ENCODE measurements at places on chromosomes 1 and 21. TPM values are rescaled to one million over a fixed set of nuclear protein-coding genes. Genes with fewer than 3 reads are reported as not detected.

DNA sequence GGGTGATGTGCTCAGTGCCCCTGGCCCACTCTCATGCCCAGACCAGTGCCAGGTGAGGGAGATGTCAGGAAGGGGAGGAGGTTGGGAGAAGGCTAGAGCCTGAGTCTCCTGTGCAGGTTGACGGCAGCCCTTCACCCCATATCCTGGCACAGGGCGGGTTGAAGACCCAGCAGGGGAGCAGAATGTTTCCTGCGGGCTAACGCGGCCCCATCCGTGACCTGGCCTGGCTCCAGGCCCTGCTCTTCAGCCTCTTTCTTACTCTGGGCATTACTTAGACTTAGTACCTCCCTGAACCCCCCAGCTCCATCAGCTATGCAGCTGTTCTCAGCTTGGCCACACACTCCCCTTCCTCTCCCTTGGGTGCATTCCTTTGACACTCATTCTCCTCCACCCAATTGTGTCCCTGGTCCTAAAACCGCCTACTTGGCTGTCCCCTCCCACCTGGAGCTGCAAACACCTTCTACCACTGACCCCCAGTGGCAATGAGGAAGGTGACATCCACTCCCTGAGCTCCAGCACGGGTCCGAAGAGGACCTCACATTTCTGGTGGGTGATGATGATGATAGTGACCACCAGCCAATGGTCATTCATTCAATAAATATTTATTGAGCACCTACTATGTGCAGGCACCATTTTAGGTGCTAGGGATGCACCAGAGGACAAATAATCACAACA, 179.0 kb downstream of the PTPRU start:
- H3K27me3 ChIP-seq = no peaks in the 10 kb centered on the region
- H3K4me1 ChIP-seq = no peaks in the 10 kb centered on the region
- no peaks in the 10 kb centered on the region for H3K36me3 ChIP-seq

- no peaks in the 10 kb centered on the region for H3K36me3 ChIP-seq
- H3K4me1 ChIP-seq = peaks cover 33% of the 10 kb centered on the region
- no peak for DNase-seq
- H3K4me3 ChIP-seq = no peak overlapping the region
These were observed 8.8 kb upstream of the ANGPTL7 start for GRCh38 chr1:11180342-11180744.

DNA sequence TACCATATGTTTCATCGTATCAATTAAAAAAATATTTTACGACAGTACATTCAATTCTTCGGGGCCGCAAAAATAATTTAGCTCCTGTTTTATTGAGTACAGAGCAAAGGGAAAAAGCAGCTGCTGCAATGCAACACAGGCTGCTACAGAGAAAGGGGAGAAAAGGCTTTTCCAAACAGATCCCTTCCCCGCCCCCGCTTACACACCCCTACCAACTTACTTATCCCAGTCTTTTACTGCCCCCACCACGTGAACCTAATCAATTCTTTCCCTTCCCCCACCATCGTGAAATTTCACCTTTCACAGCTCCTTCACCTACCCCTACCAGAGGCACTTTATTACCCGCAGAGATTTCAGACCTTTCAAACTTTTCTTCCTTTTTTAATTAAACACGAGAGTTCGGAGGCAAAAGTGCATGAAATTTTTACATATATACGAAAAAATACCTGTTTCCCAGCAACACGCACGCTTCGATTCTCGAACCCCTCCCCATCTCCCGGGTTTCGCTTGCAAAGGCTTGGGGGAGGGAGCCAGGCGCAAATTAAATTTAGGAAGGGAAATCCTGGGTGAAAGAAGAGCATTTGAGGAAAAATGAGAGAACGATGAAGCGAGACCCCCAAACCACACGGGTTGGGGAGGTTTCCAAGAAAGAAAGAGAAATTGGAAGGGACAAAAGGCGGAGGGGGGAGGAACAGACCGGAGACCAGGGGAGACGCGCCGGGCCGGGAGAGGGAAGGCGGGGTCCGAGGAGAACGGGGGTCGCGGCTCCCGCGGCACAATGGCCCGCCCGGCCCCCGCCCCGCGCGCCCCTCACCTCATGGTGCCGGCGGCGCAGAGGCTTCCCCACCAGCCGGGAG, 823 bp downstream of the ENAH start:
- DNase-seq = no peak
- H3K27ac ChIP-seq = peak overlapping the region; percentile 99
- peak overlapping the region; percentile 85 for H3K4me3 ChIP-seq
- H3K27me3 ChIP-seq = no peaks in the 10 kb centered on the region

- no peak overlapping the region for H3K4me3 ChIP-seq
- no peak overlapping the region for H3K27ac ChIP-seq
- H3K36me3 ChIP-seq = no peaks in the 10 kb centered on the region
- no peaks in the 10 kb centered on the region for H3K27me3 ChIP-seq
These were observed 25.3 kb upstream of the IPP start for GRCh38 chr1:45775794-45776193.

DNA sequence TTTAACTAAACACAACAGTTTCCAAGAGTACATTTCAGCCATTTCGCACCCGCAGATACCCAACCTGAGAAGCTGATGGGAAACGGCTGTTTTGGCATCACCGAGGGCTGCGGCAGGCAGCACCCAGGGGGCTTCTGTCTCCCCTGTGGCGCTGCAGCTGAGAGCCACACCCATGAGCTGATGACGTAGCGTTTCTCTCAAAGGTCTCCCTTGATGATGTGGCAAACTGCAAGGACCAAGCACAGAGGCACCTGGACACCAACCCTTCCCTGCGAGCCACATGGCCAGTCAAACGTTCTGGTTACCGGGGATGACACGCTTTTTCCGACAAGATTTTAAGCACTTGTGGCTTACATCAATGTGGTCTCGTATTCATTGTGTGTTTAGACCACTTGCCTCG, 150.8 kb upstream of the ERG start:
- no peaks in the 10 kb centered on the region for H3K36me3 ChIP-seq
- H3K27ac ChIP-seq = no peak overlapping the region
- no peak overlapping the region for H3K4me3 ChIP-seq
- H3K4me1 ChIP-seq = no peaks in the 10 kb centered on the region

- no peaks in the 10 kb centered on the region for H3K36me3 ChIP-seq
- H3K4me1 ChIP-seq = no peaks in the 10 kb centered on the region
- H3K27ac ChIP-seq = no peak overlapping the region
- H3K27me3 ChIP-seq = no peaks in the 10 kb centered on the region
- H3K4me3 ChIP-seq = no peak overlapping the region
- no peak for DNase-seq
These were observed 438.5 kb downstream of the PTPRU start for GRCh38 chr1:29674627-29675326.

DNA sequence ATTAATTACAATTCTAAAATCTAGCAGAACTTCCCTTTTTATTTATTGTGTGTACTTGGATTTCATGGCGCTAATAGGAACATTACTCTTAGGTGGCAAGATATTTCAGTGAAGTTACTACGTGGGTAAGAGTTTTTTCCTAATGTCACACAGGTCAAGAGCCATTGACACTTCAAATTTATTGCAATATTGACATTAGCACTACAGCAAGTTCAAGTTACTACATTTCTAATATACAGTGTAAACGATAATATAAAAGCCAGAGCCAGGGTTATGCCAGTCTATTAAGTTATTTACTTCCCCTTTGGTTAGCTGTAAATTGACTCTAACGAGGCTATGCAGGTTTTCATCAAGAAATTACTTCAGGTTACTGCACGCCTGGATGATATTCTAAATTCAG, 29.7 kb downstream of the CHODL start:
- no peak for DNase-seq
- H3K36me3 ChIP-seq = no peaks in the 10 kb centered on the region
- H3K27me3 ChIP-seq = no peaks in the 10 kb centered on the region
- H3K4me1 ChIP-seq = no peaks in the 10 kb centered on the region

DNA sequence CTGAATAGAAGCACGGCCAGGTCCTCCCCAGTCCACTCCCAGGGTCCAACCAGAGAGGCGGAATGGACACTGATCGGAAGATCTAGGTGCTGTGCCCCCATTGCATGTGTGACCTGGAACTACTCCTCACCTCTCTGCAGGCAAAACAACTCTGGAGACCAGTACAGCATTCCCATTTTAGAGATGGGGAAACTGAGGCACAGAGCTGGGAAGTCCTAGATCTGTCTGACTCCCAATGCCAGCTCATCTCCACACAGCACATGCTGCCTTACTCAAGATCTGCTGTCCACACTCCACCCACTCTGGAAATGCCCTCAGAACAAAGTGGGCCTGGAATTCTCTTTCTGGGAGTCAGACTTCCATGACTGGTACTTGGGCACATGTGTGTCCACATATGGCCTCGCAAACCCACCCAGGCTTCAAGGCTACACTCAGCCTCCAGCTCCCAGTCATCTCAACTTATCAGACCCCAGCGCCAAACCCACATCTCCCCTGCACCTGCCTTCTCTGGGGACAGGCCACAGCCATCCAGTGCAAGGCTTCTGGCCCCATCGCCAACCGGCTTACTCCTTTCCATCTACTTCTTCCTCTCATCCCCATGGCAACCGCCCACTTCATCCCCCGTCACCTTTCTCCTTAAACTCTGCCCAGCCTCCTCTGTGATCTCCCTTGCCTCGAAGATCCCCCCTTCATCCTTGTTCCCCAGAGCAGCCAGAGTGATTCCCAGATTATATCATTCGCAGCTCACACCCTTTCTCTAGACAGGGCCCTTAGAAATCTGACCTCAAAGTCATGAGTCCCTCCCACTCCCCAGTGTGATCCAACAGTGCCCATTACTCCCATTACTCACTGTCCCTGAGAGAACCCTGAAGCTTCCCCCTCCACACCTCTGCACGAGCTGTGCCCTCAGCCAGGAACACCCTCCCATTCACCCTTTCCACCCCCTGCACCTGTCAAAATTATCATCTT, 2.7 kb downstream of the COL8A2 start:
- no peak for DNase-seq
- no peak overlapping the region for H3K27ac ChIP-seq
- no peaks in the 10 kb centered on the region for H3K36me3 ChIP-seq
- no peak overlapping the region for H3K4me3 ChIP-seq
- no peaks in the 10 kb centered on the region for H3K4me1 ChIP-seq

GRCh38 chr1:29309075-29309474, 72.8 kb downstream of the PTPRU start:
- H3K4me3 ChIP-seq = no peak overlapping the region
- no peaks in the 10 kb centered on the region for H3K4me1 ChIP-seq
- H3K27me3 ChIP-seq = no peaks in the 10 kb centered on the region
- DNase-seq = no peak
- H3K36me3 ChIP-seq = no peaks in the 10 kb centered on the region
- H3K27ac ChIP-seq = no peak overlapping the region

DNA sequence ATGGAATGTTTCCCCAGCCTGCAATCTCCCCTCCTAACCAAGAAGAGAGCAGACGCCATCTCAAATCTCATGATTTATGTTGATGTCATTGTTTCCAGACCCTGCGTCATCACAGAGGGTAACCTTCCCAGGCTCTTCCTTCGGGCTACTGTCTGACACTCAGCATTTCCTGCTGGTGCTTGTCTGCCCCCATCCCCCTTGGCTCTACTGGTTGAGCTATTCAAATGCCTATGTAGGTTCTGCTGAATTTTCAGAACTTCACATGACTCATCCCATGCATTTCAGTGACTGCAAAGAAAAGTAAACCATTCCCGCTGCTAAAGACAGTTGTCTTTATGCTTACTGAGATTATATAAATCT, 24.8 kb upstream of the ITPKB start:
- DNase-seq = no peak
- H3K4me3 ChIP-seq = no peak overlapping the region
- H3K27me3 ChIP-seq = no peaks in the 10 kb centered on the region

GRCh38 chr21:46553993-46554392, 50.9 kb downstream of the S100B start:
- DNase-seq = no peak
- no peaks in the 10 kb centered on the region for H3K4me1 ChIP-seq
- H3K27ac ChIP-seq = no peak overlapping the region
- peaks cover 100% of the 10 kb centered on the region for H3K36me3 ChIP-seq
- no peaks in the 10 kb centered on the region for H3K27me3 ChIP-seq
- H3K4me3 ChIP-seq = no peak overlapping the region

DNA sequence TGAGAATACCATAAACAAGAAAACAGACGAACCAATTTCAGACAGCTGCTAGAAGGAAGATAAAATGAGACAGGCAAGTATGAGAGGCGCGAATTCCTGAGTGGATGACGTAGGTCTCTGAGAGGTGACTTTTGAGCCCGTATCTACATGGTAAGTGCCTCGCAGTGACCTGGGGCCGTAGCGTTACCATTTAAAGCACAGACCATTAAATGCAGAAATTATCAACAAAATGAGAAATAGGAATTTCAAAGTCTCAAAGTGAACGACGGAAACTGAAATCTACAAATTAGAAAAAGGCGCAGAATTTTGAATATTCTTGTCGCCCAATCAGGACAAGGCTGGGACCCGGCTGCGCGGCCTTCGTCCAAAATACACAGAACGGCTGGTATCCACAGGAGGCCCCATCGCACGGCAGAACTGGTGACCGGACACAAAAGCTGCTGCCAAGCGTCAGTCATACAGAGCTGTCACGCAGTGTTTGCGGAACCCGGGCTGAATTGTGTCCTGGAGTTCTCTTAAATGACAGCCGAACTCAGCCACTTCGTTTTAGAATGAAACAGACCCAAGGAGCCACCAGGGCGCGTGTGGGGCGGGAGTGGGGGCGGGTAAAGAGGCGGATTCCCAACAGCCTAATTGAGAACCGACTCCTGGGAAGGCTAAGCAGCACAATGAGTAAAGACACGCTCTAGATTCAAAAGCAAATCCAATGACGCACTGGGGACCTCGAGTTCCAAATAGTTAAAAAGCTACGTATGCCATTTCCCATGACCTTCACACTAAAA, 13.8 kb upstream of the BOLA1 start:
- H3K27ac ChIP-seq = peak overlapping the region; percentile 98
- peak; percentile 94 for DNase-seq
- H3K36me3 ChIP-seq = no peaks in the 10 kb centered on the region
- H3K4me3 ChIP-seq = peak overlapping the region; percentile 79
- H3K27me3 ChIP-seq = no peaks in the 10 kb centered on the region

DNA sequence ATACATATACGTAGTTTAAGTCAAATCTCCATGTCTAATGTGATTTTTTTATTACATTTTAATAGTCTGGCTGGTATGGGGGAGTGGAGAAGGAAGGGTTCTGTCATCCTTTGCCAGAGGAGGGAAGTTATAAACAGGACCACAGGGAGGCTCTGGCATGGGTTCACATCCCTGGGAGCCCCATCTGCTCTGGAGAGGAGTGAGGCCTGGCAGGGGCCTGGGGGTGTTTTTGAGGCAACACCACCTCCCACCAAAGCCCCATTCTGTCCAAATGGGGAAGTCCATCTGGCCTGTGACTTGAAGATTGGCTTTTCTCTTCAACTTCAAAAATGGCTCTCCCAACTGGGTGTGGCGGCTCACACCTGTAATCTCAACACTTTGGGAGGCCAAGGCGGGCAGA, 15.8 kb downstream of the DISP3 start:
- DNase-seq = no peak
- no peaks in the 10 kb centered on the region for H3K36me3 ChIP-seq
- no peaks in the 10 kb centered on the region for H3K27me3 ChIP-seq
- no peak overlapping the region for H3K27ac ChIP-seq

Gene OR2T35
- total RNA-seq = not detected

Gene TCP10L
- total RNA-seq = not detected

Gene PIGR
- 0.42 TPM for total RNA-seq

Gene ARHGEF10L
- total RNA-seq = 37.1 TPM

Gene ATP1A2
- total RNA-seq = 633 TPM

Gene IFNLR1
- total RNA-seq = 1.1 TPM

Gene RNU1-2
- total RNA-seq = 4,558 TPM
